ENCODE measurements at places on chromosomes 1 and 21. TPM values are rescaled to one million over a fixed set of nuclear protein-coding genes. Genes with fewer than 3 reads are reported as not detected.

TRIM45 gene
- 0.71 TPM for total RNA-seq

CASQ1 gene
- total RNA-seq: not detected

HS2ST1 gene
- total RNA-seq: 18.0 TPM

LDLRAD1 gene
- not detected for total RNA-seq

IFNAR2 gene
- total RNA-seq: 72.9 TPM

TBCE gene
- 20.1 TPM for total RNA-seq

TLCD4 gene
- 0.23 TPM for total RNA-seq

OR10J1 gene
- not detected for total RNA-seq

BATF3 gene
- 6.6 TPM for total RNA-seq

ACTN2 gene
- total RNA-seq: not detected

CMPK1 gene
- total RNA-seq: 102 TPM

SLC6A9 gene
- total RNA-seq: 5.1 TPM

CLCA4 gene
- not detected for total RNA-seq

TMPRSS15 gene
- total RNA-seq: not detected

FOXD2 gene
- total RNA-seq: 0.36 TPM

FCER1A gene
- total RNA-seq: not detected

TEX38 gene
- not detected for total RNA-seq

MAN1C1 gene
- 40.9 TPM for total RNA-seq

CELA2B gene
- not detected for total RNA-seq

ACTL8 gene
- total RNA-seq: not detected

LCA5L gene
- not detected for total RNA-seq

REN gene
- not detected for total RNA-seq

FOXE3 gene
- not detected for total RNA-seq

ITLN1 gene
- total RNA-seq: not detected

OR2L5 gene
- not detected for total RNA-seq

CFHR3 gene
- not detected for total RNA-seq

TNFSF4 gene
- total RNA-seq: 3.1 TPM

GPR89B gene
- total RNA-seq: 23.3 TPM

KIF14 gene
- 25.1 TPM for total RNA-seq

TP53BP2 gene
- total RNA-seq: 32.3 TPM

UTS2 gene
- total RNA-seq: not detected

EXO5 gene
- 13.1 TPM for total RNA-seq

NPPB gene
- not detected for total RNA-seq

Measured in activated naive CD4-positive, alpha-beta T cell treated with anti-CD3 and anti-CD28 coated beads, Interleukin-2, amount 10 ng/mL, durations not matched to agents 5 hours and 36 hours (primary cell).